ENCODE measurements at places on chromosomes 5 and 9. TPM values are rescaled to one million over a fixed set of nuclear protein-coding genes. Genes with fewer than 3 reads are reported as not detected.
A peak's percentile ranks its signal among the peaks of the same experiment; 100 is the strongest.

SLC1A1 gene
- 11.7 TPM for total RNA-seq

HRH2 gene
- 9.3 TPM for total RNA-seq

DNA sequence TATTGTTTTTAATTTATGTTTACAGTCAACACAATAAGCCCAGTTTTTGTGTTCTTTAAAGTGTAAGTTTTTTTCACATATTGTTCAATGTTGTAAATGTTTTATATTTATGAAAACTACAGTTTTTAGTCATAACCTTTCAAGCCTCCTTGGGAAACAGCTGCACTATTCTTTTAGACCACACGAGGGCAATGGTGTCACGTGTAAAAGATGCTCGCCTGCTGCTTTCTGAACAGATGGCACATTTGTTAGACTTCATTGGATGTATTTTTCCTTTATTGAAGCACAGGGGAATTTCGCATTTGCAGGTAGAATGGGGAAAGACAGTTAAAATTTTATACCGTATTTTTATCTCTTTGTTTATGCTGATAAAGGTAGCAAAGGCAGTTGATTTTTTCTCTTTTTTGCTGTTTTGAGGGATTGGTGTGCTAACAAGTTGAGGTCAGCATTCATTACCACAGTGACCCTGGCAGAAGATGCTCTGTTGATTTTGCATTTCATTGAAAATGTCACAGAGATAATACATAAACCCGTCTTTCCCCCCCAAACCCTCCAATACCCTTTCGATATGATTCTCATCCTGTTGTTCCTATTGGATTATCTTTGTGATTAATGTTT is 59.0 kb downstream of the MAT2B start:
- no peak for DNase-seq

- no peak for DNase-seq
These were observed 1.3 kb upstream of the EBF1 start for GRCh38 chr5:159100782-159101646.

GRCh38 chr5:78647351-78647818 is 1.2 kb downstream of the LHFPL2 start:
- DNase-seq = no peak

GRCh38 chr9:131620764-131621520 is 75.6 kb downstream of the PRRT1B start:
- no peak for DNase-seq

- peak; percentile 87 for DNase-seq
These were observed at the start of gene PPP6C for GRCh38 chr9:125189361-125190289. TSS of gene PPP6C (minus strand) at chr9:125189803. CDS start at chr9:125189718, 85 bp downstream.

DNA sequence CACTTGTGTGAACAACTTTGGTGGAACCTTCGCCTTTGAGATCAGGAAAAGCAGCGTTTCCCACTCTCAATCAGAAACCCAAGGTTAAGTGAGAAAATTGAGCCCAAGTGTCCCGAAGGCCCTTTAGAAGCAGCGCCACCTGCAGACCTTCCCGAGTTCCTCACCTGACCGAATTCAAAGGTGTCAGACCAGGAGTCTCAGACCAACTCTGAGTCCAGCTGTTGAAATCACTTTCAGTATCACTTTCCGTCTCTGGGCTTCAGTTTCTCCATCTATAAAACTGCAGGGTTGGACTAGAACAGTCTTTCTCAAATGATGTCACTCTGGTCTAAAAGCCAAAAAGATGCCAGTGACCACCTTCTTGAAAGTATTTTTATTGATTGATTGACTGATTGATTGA is 31.7 kb upstream of the GRHPR start:
- DNase-seq = peak; percentile 31

- no peak for DNase-seq
These were observed 515 bp upstream of the F2R start for GRCh38 chr5:76715486-76715735.

DNA sequence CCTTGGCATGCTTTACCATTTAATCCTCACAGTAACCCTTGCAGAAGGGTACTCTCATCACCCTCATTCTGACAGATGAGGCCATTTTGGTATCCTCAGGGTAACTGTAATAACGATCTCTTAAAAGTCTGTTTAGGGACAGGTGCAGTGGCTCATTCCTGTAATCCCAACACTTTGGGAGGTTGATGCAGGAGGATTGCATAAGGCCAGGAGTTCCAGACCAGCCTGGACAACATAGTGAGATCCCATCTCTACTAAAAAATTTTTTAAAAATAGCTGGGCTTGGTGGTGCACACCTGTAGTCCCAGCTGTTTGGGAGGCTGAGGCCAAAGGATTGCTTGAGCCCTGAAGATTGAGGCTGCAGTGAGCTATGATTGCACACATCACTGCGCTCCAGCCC is 31.8 kb downstream of the CSF1R start:
- no peak for DNase-seq

DNA sequence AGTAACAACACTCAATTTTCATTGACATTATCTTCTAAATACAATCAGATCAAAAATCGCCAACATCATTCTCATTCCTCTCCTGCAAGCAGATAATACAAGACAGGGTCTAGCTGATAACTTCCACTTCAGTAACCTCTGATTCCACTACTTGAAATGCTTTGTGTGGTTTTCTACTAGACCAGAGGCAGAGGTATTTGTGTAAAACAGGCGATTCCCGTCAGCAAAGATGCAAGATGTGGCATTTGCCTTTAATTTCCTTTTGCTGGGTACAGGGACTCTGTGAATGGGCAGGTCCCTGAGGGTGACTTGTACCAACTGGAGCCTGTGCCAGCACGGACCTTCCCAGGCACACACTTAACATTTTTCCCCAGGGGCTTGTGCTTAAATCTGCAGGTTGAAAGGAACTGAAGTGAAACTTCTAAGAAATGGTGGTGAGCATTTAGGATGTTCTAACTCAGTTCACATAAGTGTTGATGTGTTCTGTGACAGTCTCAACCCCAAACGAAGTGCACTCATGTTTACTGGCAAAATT is 625.5 kb upstream of the WWC1 start:
- DNase-seq = no peak

Measured in H1 (cell line).